ENCODE measurements at places on chromosomes 2 and 18.

GRCh38 chr18:13409026-13409425 is 190.5 kb downstream of the LDLRAD4 start:
- DNase-seq: no peak

- no peak for DNase-seq
Measured at GRCh38 chr2:83233326-83233725, 1225.8 kb downstream of the SUCLG1 start.

- DNase-seq: no peak
Measured at GRCh38 chr18:44197832-44198611, 482.7 kb upstream of the SETBP1 start.

DNA sequence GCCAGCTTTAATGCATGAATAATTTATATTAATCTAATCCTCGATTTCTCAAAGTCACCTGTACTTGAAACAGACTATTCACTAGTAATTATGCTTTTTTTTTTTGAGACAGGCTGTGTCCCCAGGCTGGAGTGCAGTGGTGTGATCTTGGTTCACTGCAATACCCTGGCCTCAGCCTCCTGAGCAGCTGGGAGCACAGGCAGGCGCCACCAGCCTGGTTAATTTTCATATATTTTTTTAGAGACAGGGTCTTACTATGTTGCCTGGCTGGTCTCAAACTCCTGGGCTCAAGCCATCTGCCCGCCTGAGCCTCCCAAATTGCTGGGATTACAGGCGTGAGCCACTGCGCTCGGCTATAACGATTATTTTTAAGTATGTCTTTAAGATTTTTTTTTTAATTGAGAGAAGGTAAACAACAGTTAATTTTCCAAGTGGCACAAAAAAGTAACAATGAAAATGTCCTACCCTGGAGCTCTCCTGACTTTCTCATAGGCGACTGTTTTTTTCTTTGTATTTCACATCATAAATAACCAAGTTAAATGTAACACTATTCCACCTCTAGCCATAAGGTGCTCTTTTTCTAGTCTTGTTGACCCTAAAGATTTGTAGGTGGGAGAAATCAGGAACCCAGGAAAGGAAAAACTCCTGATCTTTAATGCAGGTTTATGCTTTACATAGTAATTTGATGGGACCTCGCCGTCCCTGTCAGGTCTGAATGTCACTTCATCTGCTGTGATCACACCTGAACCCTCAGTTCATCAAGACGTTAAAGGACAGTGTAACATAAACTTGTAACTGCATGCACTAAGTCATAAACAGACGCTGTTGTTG is 1.3 kb upstream of the ANKRD12 start:
- DNase-seq: no peak

- no peak for DNase-seq
Measured at GRCh38 chr2:232873909-232874641, 4.0 kb downstream of the SNORC start.

DNA sequence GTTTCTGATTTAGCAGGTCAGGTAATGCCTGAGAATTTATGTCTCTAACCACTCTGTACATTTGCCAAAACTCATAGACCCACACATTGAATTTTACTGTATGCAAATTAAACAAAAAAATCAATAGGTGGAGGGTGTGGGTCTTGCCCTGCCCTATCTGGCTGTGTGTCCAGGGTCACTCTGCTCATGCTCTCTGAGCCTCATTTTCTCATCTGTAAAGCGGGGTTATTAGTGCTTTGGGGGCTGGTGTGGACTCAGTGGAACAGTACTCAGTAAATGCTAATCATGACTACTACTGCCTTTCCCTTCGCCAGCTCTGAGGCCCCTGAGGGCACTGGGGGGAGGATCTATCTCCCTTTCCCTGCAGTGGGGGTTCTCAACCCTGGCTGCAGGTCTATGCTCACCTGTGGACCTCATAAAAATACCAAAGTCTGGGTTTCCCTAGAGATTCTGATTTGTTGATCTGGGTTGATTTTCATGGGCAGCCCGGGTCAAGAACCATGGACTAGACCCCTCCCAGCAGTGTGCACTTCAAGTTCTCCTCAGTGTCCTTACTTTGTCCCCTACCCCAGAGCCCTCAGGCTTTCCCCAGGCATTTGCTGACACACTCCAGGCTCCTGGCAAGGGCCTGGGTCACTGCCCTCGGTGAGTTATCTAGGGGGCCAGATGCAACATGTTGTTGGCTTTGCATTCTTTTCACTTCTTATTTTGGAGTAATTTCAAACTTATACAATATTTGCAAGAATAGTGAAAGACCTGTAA is 27.5 kb downstream of the MTHFD2 start:
- DNase-seq: no peak
